ENCODE measurements at places on chromosomes 3 and 15.

DNA sequence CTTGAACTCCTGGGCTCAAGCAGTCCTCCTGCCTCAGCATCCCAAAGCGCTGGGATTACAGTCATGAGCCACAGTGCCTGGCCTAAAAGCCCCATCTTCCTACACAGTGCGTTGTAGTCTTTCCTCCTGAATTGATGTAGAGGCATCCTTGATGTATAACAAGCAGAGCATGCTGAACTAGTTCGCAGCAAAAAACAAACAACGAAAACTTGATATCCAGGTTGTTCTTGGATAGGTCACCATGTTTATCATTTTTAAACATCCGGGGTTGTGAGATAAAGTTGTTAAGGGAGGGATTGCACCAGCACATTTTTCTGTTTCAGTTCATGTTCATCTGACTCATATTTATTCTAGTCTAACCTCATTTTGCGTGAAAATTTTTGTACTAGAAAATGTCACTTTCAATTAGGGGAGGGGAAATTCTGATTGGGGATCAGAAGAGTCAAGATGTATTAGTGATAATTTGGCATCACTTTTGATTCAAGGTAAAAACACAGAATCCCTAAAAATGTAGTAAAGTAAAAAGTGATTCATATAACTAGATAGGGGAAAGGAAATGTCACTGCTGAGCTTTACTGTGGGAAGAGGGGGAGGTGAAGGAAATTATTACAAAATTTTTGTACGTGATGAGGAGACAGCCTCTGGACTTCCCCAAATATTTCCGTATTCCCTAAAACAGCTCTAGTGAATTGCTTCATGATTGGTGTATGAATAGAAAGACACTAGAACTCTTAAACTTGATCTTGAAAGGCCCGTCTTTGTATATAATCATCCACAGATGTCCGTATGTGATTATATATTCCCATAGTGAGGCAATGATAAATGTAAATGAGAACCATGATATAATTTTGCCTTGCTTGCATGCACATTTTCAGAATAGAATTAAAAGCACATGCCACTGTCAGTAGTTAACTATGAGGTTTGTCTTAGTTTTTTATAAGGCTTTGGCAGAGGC lies 22.9 kb downstream of the RAB8B start:
- DNase-seq, result no peak

DNA sequence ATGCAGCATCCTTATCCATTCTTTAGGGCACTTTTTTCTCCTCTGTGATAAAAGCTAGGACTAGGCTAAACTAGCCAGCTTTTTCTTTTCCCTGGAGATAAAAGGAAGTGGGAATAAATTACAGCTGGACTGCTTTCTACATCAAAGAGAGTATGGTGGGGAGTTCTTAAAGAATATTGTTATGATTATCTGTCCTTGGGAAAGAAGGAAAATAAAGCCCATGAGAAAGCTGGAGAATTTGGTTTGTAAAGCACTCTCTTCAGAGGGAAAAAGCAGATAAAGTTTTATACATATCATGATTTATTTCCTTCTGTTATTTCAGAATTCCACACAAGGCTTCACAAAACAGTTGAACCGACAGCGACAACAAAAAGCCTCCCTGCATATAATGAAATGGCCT lies 923.0 kb downstream of the DIPK2A start:
- no peak for DNase-seq

DNA sequence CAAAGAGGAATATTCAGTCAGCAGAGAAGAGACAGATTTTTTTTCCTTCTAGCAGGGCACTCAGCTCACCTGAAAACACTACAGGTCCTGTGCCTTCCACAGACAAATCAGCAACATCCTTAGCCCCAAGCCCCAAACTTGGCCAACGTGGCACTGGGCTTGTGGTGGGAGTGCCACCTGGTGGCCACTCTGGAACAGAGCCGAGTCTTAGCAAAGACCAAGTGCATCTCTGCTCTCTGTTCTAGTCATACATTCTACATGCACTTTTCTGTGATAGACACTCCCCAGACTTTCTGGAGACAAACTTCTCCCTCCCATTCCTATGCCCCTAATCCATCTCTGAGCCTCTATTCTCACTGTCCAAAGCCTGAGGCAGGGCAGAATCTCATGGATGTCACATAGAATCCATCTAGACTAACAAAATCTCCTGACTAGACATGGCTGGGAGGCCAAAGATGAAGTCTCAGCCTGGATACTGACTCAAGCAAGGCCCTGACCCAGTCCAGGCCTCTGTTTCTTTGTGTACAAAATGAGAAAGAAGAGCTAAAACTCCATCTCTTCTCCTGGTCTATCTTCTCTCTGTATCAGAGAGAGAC lies 5.1 kb upstream of the SEMA7A start:
- peak; percentile 68 for DNase-seq

- no peak for DNase-seq
Observed at GRCh38 chr3:103389356-103389755, 954.5 kb downstream of the ZPLD1 start.

DNA sequence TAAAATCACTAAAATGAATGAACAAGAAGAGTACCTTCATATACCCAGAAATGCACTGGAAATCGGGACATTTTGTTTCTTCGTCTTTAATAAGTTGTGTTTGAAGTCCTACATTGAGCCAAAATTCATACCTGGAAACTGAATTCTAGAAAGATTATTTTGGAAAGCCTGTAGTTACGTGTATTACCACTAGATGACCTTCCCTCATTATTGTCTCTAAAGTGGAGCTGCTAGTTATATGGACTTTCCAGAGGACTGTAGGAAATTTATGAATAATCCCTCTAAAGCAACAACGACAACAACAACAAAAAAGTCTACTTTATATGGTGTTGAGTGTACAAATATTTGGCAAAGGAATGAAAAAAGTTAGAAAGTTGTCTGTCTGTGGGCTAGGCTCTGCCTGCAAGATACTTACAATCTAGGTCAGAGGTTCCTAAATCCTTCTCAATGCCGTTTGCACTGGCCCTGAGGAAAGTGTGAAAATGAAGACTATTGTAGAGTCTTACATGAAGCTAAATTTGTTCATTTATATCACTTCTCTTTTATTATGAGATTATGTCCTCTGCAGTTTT lies 234.8 kb upstream of the NR2E3 start:
- DNase-seq, result no peak

DNA sequence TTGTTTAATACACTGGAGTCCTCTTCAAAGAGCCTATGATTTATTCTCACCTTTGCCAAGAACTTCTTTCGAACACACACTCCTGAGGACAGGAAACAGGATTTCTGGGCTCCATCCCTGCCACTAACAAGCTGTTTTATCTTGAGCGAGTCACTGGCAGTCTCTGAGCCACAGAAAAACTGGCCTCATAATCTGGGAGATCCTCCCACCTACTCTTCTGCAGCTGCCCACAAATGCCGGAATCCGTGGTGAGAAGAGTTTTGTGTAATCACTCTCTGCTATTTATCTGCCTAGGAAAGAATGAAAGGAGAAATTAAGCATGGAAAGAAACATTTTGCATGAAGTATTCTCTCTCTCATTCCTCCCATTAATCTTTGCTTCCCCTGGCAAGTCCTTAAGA lies 172.0 kb upstream of the TRIM42 start:
- no peak for DNase-seq

DNA sequence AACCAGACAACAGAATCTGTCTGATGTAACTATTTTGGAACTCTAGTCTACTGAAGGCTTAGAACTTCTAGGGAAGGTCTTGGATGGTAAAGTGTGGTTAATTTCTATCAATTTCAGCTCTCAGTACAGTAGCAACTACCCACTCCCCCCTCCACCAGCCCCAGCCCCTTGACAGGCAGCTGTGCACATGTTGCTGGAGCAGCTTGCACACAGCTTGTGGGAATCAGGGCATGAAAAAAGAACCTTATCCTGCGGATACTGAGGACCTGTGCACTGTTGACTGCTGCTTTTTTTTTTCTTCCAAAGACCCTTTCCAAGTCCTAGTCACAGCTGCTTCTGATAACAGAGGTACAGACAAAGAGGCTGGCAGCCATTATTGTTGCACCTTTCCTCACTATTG lies 81.5 kb upstream of the UBP1 start:
- no peak for DNase-seq

- DNase-seq, result no peak
Observed at GRCh38 chr3:52004163-52004787, 8.6 kb upstream of the RPL29 start.

GRCh38 chr3:70064194-70064779 lies 64.8 kb downstream of the SAMMSON start:
- DNase-seq, result peak; percentile 2

DNA sequence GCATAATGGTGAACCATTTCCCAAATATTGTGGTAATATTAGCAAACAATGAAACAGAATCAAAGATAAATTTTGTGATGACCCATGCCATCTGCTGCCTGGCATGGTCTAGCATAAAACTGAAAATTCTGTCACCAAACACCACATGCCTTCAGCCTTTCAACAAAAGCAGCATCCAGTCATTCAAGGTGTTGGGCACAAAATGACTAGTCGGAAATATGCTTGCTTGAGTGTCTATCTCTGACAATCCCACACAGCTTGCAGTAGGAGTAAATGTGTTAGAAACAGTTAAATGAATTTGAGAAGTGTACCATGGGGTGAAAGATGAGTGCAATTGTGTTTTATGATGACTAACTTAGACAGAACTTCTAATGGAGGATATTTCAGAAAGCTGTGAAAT lies 61.7 kb upstream of the CDIN1 start:
- no peak for DNase-seq

DNA sequence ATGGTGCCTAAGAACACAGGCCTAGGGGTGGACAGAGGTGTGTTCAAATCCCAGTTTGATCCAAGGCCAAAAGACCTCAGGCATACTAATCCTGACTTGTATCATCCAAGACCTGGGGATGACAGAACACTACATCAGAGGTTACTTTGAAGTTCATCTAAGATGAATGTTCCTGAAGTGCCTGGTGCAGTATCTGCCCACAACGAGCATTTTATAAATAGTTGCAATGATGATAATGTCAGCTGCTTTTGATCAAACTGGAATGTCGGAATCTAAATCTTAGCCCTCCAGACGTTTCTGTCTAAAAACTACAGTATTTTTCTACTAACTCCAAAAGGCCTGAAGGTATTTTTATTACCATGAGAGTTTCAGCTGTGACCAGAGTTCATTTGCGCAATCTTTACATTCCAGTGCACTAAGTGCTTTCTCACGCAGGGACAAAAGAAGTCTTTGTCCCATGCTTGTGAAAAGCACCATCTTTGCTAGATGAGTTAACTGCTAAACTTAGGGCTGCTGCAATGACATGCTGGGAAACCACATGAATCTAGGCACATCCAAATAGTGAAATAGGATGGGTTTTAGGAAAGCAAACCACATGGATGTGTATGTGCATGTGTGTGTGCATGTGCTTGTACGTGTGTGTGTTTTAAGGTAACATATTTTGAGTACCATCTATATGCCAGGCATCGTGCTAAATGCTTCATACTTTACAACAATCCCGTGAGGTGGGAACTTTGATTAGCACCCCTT lies 18.1 kb downstream of the ANXA2 start:
- no peak for DNase-seq

- no peak for DNase-seq
Observed at GRCh38 chr3:23457697-23458096, 254.6 kb downstream of the UBE2E2 start.

DNA sequence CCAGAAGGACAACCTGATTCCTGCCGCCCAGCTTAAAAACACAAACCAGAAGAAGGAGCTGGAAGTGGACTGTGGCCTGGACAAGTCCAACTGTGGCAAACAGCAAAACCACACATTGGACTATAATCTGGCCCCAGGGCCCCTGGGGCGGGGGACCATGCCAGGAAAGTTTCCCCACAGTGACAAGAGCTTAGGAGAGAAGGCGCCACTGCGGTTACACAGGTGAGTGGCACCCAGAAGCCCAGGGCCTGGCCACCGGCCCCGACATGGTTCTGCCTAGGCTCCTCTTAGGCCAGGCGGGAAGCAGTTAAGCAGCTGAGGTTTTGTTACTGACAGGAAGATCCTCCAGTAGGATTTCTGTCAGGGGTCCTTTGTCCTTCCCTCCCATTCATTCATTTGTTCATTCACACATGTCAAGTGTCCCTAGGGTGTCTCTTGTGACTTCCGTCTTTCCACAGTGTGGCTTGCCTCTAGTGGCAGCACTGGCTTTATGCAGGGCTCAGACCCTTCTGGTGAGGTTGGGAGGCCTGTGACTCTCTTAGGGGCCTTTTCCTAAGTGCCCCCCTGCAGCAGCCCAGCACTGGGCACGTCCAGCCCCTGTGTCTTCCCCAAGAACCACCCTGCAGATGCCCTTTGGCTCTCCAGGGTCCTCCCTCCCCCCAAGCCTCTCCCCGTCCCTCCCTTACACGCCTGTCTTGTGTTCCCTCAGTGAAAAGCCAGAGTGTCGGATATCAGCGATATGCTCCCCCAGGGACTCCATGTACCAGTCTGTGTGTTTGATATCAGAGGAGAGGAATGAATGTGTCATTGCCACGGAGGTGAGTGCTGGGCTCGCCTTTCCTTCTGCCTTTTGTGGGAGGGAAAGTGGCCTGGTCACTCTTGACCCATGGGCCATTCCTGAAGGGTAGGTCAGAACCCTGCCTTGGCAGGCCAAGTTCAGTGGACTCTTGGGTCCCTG lies 7.8 kb downstream of the DLL4 start:
- DNase-seq, result no peak

- DNase-seq, result no peak
Observed at GRCh38 chr3:167203062-167203461, 177.0 kb downstream of the ZBBX start.

DNA sequence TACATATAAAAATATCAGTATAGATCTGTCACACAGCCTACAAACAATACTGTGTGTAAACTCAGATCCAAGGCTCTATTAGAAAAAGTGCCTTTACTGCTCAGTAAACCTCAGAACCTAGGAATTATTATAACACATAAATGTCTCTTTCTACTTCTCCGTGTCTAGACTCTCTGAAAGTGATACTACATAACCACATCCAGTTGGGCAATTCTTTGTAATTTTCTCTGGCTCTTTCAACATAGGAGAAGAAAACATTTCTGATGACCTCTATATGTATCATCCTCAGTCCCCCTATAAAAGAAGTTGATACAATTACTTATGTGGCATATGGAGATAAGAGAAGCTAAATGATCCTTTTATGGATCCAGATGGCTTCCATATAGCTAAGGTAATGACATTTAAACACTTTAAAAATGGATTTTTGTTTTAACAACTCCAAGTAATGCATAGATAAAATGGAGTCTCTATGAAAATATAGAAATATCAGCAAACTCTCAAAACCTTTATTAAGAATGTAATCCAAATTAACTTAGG lies 104.5 kb downstream of the LSAMP start:
- no peak for DNase-seq

- DNase-seq, result no peak
Observed at GRCh38 chr15:27250223-27250622, 279.2 kb downstream of the GABRG3 start.

- no peak for DNase-seq
Observed at GRCh38 chr3:48415251-48415953, 14.5 kb downstream of the PLXNB1 start.

GRCh38 chr15:57797568-57798267 lies 91.2 kb downstream of the POLR2M start:
- no peak for DNase-seq
